Activated CD4-positive, alpha-beta T cell treated with anti-CD3 and anti-CD28 coated beads, Interleukin-2, amount 50 U/mL, for 4 hours (primary cell): ENCODE measurements at places on chromosomes 3 and 15.

- no peak for DNase-seq
Observed at GRCh38 chr15:60757831-60758570, 279.1 kb upstream of the ICE2 start.

- DNase-seq, result no peak
Observed at GRCh38 chr15:95296643-95297042, 1033.9 kb upstream of the NR2F2 start.

DNA sequence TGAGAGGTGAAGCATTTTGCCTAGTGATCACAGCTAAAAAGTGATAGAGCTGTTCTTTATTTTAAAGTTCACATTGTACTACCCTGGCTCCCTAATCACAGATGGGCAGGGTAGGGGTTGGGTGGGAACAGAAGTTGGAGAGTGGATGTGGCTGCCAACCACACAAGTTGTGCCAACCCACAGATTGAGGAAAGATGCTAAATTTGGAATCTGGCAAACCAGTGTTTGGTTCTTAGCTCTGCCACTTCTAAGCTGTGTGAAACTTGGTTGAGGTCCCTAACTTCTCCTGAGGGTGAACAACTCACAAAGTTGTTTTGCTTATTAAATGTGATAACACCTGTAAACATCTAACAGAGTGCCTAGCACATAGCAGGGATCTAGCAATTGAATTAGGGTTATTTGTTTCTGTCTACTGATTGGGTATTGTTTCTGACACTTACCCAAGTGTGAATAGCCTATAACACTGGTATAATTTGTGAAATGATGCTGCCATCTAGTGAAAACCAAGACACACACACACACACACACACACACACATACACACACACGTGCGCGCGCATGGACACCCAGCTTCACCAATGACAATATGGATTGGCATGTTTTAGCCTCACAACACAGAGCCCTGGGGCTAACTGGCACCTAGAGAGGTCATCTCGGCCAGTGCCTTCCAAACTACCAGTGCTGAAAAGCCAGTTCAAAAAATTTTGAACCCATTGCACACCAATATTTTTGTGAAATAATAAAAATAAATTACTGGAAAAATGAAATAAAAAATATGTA lies 25.3 kb downstream of the ADGRG7 start:
- no peak for DNase-seq

GRCh38 chr3:24510030-24510648 lies 15.5 kb upstream of the THRB start:
- no peak for DNase-seq
